ENCODE measurements at places on chromosomes 7 and 10. TPM values are rescaled to one million over a fixed set of nuclear protein-coding genes. Genes with fewer than 3 reads are reported as not detected.
A peak's percentile ranks its signal among the peaks of the same experiment; 100 is the strongest.

- peaks cover 16% of the 10 kb centered on the region for H3K36me3 ChIP-seq
- H3K27me3 ChIP-seq: no peaks in the 10 kb centered on the region
- peaks cover 18% of the 10 kb centered on the region for H3K4me1 ChIP-seq
- H3K27ac ChIP-seq: peak overlapping the region; percentile 64
- H3K4me3 ChIP-seq: no peak overlapping the region
These were observed 97.6 kb downstream of the CUX1 start for GRCh38 chr7:101915000-101915399.

Gene DCLRE1C
- 13.5 TPM for total RNA-seq

GRCh38 chr10:44520651-44521050 lies 135.8 kb upstream of the CXCL12 start:
- H3K4me3 ChIP-seq: no peak overlapping the region
- peaks cover 2% of the 10 kb centered on the region for H3K27me3 ChIP-seq
- peaks cover 2% of the 10 kb centered on the region for H3K36me3 ChIP-seq
- no peak for DNase-seq
- H3K4me1 ChIP-seq: no peaks in the 10 kb centered on the region

GRCh38 chr7:17912536-17913235 lies 27.6 kb downstream of the SNX13 start:
- H3K27ac ChIP-seq: no peak overlapping the region
- H3K27me3 ChIP-seq: no peaks in the 10 kb centered on the region
- DNase-seq: no peak
- no peak overlapping the region for H3K4me3 ChIP-seq

DNA sequence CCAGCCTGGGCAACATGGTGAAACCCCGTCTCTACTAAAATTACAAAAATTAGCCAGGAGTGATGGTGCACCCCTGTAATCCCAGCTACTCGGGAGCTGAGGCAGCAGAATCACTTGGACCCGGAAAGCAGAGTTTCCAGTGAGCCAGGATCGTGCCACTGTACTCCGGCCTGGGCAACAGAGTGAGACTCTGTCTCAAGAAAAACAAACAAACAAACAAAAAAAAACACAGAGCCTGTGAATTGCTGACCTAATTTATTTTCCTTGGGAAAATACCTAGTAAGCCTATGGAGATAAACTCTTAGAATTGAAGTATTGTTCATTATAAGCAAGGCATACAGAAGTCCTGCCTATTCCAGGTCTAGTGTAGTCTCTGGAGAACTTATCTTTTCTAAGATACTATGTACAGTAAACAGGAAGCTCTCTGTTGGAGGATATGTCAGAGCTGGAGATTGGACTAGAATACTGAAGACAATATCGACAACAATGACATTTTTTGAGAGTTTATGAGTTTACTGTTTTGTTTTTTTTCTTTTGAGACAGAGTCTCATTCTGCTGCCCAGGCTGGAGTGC lies 14.9 kb downstream of the GTF2I start:
- no peak overlapping the region for H3K4me3 ChIP-seq
- H3K36me3 ChIP-seq: peaks cover 3% of the 10 kb centered on the region
- no peak for DNase-seq
- no peaks in the 10 kb centered on the region for H3K4me1 ChIP-seq
- H3K27me3 ChIP-seq: no peaks in the 10 kb centered on the region
- peak overlapping the region; percentile 74 for H3K27ac ChIP-seq

GRCh38 chr10:103395754-103396066 lies 565 bp downstream of the ATP5MK start:
- peaks cover 17% of the 10 kb centered on the region for H3K36me3 ChIP-seq
- H3K4me1 ChIP-seq: peaks cover 29% of the 10 kb centered on the region
- H3K27me3 ChIP-seq: no peaks in the 10 kb centered on the region
- peak overlapping the region; percentile 96 for H3K4me3 ChIP-seq

Gene GJD4
- 0.24 TPM for total RNA-seq

GRCh38 chr7:19491821-19492452 lies 216.9 kb downstream of the POLR1F start:
- no peak overlapping the region for H3K4me3 ChIP-seq
- no peaks in the 10 kb centered on the region for H3K27me3 ChIP-seq
- H3K4me1 ChIP-seq: no peaks in the 10 kb centered on the region
- DNase-seq: no peak

DNA sequence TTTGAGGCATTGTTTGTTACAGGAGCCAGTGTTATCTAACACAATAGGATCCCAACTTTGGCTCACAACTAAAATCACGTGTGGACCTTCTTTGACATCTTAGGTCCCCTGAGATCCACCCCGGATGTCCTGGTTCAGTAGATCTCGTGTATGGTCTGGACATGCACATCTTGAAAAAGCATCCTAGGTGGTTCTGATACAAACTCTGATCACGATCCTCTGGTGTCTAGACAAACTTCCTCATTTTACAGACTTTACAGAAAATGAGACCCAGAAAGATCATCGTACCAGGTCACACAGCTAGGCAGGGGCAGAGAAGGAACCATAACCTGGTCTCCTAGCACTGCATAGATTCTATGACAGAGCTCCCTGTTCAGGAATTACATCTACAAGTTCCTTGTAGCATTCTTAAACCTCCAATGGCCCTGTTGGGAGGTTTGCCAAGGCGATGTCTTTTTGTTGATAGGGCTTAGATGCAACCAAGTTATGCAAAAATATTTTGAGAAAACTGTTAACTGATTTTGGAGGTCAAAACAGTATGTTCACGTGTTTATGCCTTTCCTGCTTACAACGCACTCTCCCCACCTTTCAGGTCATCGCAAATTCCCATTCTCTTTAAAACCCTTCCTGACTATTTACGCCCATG lies 30.8 kb upstream of the CHST15 start:
- H3K27me3 ChIP-seq: peaks cover 6% of the 10 kb centered on the region
- no peak overlapping the region for H3K27ac ChIP-seq

GRCh38 chr7:78203042-78203720 lies 404.6 kb downstream of the PHTF2 start:
- H3K27me3 ChIP-seq: no peaks in the 10 kb centered on the region
- no peak overlapping the region for H3K4me3 ChIP-seq
- H3K27ac ChIP-seq: no peak overlapping the region
- DNase-seq: no peak
- H3K36me3 ChIP-seq: peaks cover under 1% of the 10 kb centered on the region

DNA sequence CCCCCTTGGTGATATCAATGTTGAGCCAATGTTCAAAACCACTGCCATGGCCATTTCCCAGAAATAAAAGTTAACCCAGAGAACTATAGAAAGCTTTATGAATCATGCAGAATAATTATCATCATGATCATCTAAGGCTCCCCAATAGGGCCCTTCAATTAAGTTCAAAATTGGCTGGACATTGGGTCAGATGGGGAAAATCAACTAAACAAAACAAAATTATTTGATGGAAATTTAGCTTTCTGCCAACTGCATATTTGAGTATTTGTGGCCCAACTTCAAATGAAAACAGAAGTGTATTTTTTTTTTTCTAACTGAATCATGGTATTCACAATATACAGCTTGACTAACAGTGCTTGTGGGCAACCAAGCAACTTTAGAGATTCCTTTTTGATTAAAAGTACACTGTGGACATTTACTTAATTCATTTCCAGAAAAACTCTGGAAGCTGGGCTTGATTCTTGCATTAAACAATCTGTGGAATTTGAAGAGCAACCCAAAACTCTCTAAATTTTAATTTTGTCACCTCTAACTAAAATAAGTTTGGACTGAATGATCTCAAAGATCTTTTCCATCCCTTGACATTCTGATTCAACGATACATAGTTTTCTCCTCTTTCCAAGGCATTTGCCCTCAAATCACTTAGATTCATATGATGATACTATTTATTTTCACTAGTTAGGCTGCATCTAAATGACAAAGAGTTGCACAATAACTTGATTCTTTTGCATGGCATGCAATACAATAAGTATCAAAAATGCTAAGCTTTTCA lies 203.2 kb downstream of the AHR start:
- H3K27ac ChIP-seq: no peak overlapping the region
- no peaks in the 10 kb centered on the region for H3K27me3 ChIP-seq
- H3K36me3 ChIP-seq: no peaks in the 10 kb centered on the region
- peaks cover 33% of the 10 kb centered on the region for H3K4me1 ChIP-seq
- H3K4me3 ChIP-seq: no peak overlapping the region
- no peak for DNase-seq

- H3K4me3 ChIP-seq: no peak overlapping the region
- H3K4me1 ChIP-seq: no peaks in the 10 kb centered on the region
- H3K27ac ChIP-seq: no peak overlapping the region
- H3K27me3 ChIP-seq: peaks cover 4% of the 10 kb centered on the region
- DNase-seq: no peak
These were observed 38.4 kb downstream of the SLC39A12 start for GRCh38 chr10:17989908-17990767.

GRCh38 chr7:23604296-23604640 lies 7.1 kb downstream of the CCDC126 start:
- no peaks in the 10 kb centered on the region for H3K27me3 ChIP-seq
- peaks cover 35% of the 10 kb centered on the region for H3K4me1 ChIP-seq
- peaks cover 13% of the 10 kb centered on the region for H3K36me3 ChIP-seq

- H3K4me1 ChIP-seq: peaks cover 14% of the 10 kb centered on the region
- no peak overlapping the region for H3K27ac ChIP-seq
- no peak for DNase-seq
- no peak overlapping the region for H3K4me3 ChIP-seq
These were observed 4.9 kb upstream of the FAM53B start for GRCh38 chr10:124748953-124749645.

Gene ARHGEF35
- 17.3 TPM for total RNA-seq

- H3K4me3 ChIP-seq: no peak overlapping the region
- no peak overlapping the region for H3K27ac ChIP-seq
- no peaks in the 10 kb centered on the region for H3K36me3 ChIP-seq
These were observed 33.2 kb upstream of the PLEKHA1 start for GRCh38 chr10:122341141-122341810.

Gene MMRN2
- 1.6 TPM for total RNA-seq

Gene MSS51
- total RNA-seq: 4.2 TPM

DNA sequence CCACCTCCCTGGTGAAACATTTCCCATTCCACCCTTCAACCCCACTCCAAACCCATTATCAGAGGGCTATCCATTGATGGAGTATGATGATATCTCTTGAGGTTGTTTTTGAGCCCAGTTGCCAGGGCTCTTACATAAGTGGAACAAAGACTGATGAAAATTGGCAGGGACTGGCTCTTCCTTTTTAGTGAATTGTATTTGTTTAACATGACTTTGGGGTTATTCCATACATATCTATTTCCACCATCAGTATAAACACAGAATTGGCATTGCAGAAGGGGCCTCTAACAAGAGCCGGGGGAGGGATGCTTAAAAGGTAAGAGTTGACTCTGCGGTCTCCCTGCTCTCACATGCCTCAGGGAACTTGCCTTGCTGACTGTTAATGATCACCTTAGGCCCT lies 28.9 kb downstream of the FZD1 start:
- peaks cover 1% of the 10 kb centered on the region for H3K4me1 ChIP-seq
- H3K27ac ChIP-seq: no peak overlapping the region
- H3K27me3 ChIP-seq: no peaks in the 10 kb centered on the region
- no peak overlapping the region for H3K4me3 ChIP-seq
- DNase-seq: no peak

Gene VWA2
- total RNA-seq: 12.1 TPM

DNA sequence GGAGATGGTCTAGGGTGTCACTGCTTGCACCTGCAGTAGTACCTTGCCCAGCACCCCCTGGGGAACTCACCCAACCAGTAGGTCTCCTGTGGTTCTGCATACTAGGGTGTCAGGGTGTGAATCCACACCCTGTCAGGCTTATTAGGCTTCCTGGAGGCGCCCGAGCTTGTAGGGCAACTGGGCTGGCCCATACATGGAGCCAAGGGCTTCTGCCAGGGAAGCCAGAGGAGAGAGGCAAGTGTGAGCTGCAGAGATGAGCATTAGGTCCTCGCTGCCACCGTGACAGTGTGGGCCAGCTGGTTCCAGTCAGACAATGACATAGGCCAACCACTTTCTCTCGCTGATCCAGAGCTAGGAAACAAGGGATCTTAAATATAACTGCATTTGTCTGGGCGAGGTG lies 11.2 kb downstream of the MXI1 start:
- H3K36me3 ChIP-seq: no peaks in the 10 kb centered on the region
- no peak overlapping the region for H3K4me3 ChIP-seq
- H3K27me3 ChIP-seq: no peaks in the 10 kb centered on the region
- no peak for DNase-seq

GRCh38 chr10:93505075-93505474 lies 8.7 kb downstream of the CEP55 start:
- H3K27me3 ChIP-seq: no peaks in the 10 kb centered on the region
- H3K27ac ChIP-seq: no peak overlapping the region
- no peak overlapping the region for H3K4me3 ChIP-seq
